ENCODE measurements at places on chromosomes 16 and 17.

DNA sequence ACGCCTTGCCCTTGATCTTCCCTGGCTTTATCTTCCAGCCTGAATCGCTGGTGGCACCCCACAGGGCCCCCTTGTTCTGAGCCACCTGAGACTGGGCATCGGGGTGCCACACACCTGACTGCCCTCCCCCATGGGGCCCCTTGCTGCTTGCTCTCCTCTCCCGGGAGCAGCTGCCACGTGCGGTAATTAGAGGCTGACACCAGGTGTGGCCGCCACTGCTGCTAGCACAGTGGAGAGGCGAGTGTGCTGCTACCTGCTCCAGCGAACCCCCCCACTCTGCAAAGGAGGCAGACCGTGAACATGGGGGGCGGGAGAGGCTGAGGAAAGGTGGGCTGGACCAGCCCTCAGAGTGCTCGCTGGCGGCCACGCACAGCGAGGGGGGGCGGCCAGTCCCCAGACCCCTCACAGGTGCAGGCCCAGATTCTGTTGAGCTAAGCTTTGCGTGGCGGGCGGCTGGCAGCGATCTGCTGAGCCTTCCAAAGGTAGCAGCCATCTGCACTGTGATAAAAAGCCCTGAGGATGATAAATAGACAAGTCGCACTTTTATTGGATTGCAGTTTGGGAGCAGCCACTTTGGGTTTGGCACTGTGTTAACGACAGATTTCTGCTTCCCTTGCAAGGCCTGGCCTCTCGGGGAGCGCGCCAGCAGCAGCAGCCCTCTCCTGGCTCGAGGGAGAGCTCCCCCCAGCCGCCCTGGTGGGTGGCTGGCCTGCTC is 167.9 kb upstream of the GSE1 start:
- no peak for DNase-seq

DNA sequence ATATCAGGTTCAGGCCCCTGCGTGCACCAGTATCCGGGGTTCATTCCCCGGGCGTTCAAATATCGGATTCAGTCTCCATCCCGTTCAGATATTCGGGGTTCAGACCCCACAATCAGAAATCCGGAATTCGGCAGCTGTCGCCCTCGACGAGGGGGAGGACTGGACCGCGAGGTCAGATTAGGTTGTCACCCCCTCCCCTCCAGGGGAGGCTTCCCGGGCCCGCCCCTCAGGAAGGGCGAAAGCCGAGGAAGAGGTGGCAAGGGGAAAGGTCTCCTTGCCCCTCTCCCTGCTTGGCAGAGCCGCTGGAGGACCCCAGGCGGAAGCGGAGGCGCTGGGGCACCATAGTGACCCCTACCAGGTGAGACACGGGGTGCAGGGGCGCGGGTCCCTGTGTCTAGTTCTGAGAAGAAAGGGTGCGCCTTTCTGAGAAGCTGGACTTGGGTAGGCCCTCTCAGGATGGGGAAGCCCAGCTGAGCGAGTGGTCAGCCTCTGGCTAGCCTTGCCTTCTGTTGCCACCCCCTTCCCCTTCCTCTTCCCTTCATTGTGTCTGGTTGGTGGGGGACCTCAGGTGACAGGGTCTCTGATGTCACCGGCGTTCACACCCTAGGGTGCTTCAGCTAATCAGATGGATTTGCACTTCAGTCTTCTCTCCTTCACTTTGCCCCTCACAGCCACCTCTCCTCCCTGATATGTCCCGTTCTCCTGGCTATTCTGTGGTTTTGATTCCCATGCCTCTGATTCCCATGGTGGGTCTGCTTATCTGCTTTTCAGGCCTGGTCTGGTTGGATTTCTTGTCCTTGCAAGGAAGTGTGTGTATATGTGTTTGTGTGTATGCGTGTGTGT is 844 bp downstream of the TAOK2 start:
- DNase-seq, result no peak

- DNase-seq, result no peak
Measured at GRCh38 chr17:3750926-3751325, 27.2 kb downstream of the HASPIN start.

- DNase-seq, result no peak
Measured at GRCh38 chr16:49498264-49498663, 124.7 kb downstream of the C16orf78 start.

DNA sequence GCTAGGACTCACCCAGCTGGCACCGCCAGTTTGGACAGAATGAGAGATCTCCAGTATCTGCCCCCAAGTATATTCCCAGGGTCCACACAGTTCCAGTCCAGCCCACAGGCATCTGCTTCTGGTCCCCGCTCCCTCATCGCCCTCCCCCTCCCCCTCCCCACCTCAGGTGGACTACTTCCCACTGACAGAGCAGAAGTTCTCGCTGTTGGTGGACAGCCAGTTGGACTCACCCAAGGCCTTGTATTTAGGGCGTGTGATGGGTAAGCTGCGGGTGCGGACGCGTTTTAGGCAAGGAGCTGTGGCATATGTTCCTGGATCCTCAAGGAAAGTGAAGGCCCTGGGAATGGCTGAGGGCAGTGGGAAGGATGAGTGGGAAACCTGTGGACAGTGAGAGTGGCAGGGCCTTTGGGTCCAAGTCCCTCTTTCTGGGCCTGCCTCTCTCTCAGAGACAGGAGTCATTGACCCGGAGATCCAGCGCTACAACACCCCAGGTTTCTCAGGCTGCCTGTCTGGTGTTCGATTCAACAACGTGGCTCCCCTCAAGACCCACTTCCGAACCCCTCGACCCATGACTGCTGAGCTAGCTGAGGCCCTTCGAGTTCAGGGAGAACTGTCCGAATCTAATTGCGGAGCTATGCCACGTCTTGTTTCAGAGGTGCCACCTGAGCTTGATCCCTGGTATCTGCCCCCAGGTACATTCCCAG is 14.9 kb downstream of the CNTNAP1 start:
- DNase-seq, result no peak

- DNase-seq, result no peak
Measured at GRCh38 chr17:49388290-49388640, 26.2 kb upstream of the ZNF652 start.

GRCh38 chr16:47047524-47048203 is 74.2 kb upstream of the DNAJA2 start:
- no peak for DNase-seq

DNA sequence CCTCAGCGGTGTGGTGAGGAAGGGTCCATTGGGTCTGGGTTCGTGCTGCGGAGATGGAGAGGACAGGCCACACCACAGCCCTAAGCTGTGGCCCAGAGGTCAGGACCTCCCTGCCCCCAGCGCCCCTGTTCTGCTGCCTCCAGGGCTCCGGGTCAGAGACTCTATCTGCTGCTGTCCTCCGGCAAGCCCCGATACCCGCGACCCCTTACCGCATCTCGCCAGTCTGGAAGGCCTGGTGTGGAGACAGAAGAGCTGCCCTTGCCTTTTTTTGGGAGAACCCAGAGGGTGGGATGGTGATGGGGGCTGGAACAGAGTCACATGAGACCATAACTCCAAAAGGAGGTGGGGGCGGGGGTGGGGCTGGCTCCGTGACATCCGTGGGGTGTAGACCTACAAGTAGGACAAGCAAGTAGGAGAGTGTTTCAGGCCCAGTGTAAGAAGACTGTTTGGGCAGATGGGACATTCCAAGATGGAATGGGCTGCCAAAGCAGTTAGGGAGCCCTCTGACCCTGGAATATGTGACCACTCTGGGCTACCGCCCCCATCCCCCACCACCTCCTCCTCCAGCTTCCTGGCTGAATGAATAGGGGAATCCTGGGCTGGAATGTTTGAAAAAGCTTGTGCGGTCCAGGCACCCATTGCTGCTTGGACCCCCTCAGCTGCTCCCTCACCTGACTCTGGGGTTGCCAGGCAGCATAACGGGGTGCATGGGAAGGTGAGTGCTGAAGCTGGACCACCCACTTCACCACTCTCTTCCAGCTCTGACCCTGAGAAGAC is 1.4 kb downstream of the XYLT2 start:
- DNase-seq, result no peak

DNA sequence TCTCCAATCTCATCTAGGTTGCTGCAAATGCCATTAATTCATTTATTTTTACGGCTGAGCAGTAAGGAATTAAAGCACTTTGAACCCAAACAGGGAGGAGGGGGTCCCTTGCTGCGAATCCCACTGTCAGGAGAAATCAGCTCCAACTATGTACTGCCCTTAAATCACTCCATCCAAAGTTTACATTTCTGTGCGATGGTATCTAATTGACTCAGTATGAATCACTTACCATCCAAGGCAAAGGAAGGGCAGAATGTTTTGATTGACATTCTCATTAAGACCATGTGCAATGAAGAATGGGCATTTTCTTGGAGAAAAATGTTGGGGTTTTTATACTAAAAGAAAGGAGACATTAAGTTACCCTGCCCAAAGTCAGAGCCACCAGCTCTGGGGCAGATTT is 47.7 kb upstream of the XYLT1 start:
- no peak for DNase-seq

DNA sequence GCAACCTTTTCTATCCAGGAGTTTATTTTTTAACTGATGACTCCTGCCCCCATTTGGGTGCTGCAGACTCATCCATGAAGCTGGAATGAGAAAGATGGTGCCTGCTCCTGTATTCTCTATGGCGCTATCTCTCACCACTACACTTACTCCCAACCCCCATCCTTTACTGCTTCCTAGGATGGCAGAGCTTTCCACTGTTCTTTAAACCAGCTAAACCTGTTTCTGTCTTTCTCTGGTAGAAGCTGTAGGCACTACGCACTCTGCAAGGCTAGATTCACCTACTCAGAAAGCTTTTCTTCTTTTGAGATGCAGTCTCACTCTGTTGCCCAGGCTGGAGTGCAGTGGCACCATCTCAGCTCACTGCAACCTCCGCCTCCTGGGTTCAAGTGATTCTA is 47.0 kb downstream of the ADAMTS18 start:
- DNase-seq, result no peak

GRCh38 chr17:37064206-37064605 is 115.5 kb downstream of the AATF start:
- DNase-seq, result no peak

- DNase-seq, result no peak
Measured at GRCh38 chr16:84517366-84517765, 12.9 kb upstream of the MEAK7 start.

DNA sequence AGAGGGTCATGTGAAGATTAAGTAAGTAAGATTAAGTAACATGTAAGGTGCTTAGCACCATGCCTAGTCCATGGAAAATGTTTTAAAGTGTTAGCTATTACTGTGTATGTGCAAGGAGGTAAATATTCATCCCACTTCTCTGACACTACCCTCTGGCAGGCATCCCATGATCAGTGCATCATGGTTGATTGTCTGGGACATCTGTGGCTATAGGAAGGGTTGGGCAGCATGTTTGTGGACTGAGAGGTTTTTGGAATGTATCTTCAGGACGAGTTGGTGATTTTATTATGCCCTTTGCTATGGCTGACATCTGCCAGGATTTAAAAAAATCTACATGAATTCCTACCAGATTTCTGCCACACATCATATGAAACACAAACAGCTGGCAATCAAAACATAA is 6.5 kb upstream of the TAOK1 start:
- no peak for DNase-seq

DNA sequence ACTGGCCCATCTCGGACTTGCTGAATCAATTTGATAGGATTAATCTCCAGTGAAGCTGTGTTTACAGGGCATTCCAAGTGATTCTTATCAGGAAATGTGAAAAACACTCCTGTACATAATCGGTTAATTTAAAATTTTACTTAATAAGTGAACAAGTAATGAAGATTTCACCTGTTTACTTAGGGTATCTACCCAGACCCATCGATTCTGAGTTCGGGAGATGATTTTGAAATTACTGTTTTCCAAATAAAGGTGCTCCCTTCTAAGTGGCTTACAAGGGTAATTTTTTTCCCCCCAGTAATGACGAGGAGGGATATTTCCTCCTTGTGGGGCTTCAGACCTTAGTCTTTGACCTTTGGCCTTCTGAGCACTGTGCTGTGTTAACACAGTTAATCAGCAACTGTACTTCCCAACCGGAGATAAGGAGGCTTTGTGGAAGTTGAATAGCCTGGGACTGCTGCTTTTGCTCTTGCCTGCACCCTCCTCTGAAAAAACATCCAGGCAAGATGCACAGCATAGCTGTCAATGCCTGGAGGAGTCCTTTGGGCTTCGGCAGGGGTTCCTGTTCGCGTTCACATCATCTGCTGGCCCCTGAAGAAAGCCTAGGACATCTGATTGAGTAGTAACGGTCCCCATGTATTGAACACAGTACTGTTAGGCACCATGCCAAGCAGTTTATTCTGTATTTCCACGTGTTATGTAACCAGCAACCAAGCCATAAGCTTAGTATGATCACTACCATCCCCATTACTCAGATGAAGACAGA is 1.8 kb downstream of the FAHD1 start:
- no peak for DNase-seq

GRCh38 chr16:69031877-69032301 is 73.6 kb upstream of the HAS3 start:
- DNase-seq, result no peak

DNA sequence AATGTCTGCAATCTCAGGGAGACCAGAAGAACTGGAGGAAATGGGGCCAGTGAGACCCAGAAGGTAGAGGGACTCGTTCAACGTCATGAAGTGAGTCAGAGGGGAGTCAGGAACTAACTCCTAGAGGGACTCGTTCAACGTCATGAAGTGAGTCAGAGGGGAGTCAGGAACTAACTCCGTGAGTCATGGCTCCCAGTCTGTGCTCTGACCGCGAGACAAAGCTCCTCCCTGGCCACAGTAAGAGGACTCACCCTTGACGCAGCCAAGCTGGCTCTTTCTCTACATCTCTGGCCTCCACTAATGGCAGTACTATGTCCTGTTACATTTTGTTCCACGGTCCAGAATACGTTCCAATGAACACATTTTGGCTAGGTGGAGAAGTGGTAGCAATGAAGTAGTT is 902.5 kb downstream of the KCNJ2 start:
- DNase-seq, result no peak

DNA sequence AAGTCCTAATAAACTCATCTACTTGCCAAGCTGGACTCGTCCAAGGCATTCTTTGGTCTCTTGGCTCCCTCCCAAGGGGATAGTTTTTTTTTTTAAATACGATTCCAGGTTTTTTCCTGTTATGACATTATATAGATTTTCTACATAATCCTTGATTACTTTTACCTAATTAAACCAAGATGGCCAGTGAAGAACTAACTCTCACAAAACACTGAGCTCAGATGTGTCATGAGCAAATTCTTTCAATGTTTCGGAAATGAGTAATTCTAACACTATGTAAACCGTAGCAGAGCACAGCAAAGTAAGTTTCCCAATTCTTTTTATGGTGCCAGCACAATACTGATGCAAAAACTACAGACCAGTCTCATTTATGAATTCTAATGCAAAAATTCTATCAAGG is 1.8 kb downstream of the ZNF23 start:
- no peak for DNase-seq

DNA sequence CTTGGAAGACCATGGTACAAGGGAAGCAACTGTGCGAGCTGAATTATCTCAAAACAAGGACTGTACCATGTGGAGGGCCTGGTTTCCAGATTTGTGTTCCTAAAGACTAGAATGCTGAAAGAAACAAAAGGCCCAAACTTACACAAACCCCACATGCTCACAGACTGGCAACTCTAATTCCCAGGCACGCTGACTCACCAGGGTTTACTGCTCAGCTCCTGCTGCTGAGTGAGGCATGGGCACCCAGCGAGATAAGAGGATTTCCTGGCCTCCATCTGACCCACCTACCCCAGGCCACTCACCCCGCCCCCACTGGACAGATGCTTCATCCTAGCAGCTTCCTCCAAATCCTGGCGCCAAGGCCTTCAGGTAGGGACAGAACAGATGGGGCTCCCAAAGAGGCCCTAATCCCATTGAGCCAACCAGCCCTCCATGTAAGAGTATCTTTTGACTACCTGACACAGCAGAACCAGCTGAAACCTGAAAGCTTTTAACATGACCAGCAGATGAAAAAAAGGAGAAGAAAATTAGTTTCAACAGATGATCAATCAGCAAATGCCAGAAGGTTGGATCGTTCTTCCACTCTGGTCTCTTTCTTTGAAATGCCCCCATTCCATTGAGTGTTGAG is 33.9 kb downstream of the DCUN1D3 start:
- no peak for DNase-seq
